Midbrain (tissue), 1 donor: ENCODE measurements at places on chromosomes 5 and 9.

DNA sequence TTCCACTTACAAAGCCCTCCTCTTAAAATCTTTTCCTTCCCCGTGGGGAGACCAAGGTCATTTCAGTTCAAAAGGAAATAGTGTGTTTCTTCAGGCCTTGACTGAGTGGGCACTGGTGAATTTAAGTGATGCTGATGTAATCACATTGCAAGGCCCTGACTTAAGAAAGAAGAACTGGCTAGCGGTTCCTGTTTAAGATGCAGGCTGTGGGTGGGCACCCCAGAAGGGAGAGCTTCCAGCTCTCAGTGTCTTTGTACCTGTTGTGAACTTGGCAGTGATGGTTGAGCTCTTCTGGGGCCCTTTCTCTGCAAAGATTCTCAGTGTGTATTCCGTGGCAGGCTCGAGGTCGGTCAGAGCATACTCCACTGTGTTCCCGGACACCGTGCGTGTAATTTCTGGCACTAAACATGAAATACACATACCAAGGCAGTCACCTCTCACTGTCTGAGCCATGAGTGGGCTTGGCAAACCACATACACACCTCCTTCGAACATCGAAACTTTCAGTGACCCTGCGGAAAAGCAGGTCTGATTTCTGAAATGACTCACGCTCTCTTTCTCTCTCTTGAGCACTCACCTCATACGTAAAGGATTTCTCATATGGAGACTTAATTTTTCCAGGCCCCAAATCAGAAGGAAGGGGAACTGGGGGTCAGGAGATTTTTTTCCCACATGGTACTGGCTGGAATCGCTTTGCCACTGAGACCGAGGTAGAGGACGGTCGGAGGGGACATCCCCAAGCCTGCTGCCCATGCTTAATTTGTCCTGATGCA lies 81.9 kb downstream of the TNC start:
- DNase-seq = peak; percentile 12

- DNase-seq = no peak
Measured at GRCh38 chr5:7845557-7845956, 5.4 kb downstream of the CFAP90 start.

DNA sequence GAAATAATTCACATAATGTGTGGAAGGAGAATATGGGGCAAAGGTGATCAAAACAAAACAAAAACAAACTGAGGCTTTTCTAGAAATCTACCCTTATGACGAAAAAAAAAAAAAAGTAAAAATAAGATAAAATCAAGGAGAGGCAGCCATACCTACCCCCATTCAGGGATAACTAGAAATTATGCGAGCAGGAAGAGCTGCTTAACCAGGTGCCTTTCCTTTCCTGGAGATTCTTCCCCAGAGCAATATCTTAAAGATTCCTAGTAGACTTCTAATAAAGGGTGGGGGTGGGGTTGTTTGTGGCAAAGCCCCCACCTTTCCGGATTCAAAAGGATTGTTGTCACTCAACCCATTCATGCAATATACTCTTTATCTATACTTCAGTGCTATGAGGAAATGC lies 112.0 kb upstream of the IFNK start:
- DNase-seq = no peak

DNA sequence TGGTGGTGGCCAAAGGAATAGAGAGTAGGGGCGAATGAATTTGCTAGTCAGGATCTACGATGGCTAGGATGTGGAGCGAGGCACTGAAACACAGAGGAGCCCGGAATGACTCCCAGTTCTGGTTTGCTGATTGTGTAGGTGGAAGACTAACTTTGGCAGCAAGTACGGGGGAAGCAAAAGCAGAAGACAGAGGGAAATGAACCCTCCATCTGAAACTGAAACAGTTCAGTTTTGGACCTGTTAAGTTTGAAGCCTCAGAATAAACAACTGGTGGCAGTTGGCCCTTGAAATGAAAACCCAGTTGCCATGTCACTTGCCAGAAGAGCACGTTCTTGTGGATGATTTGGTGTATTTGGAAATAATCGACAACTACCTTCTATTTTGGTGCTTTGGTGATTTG lies 15.4 kb upstream of the SMIM15 start:
- no peak for DNase-seq
